ENCODE measurements at places on chromosomes 11 and 22. TPM values are rescaled to one million over a fixed set of nuclear protein-coding genes. Genes with fewer than 3 reads are reported as not detected.

The MYBPC3 gene
- not detected for total RNA-seq

The USH1C gene
- not detected for total RNA-seq

The COX8A gene
- 338 TPM for total RNA-seq

The BLID gene
- total RNA-seq = 40.5 TPM

The SSRP1 gene
- total RNA-seq = 49.5 TPM

The C1QTNF4 gene
- total RNA-seq = 0.17 TPM

Measured in smooth muscle cell of the pulmonary artery (primary cell).